Activated CD4-positive, alpha-beta T cell treated with anti-CD3 and anti-CD28 coated beads, Interleukin-2, Interleukin-4, amounts not matched to agents 100 ng/mL and 50 ng/mL, durations not matched to agents 16 hours and 8 hours (primary cell): ENCODE measurements at places on chromosomes 1 and 21.

DNA sequence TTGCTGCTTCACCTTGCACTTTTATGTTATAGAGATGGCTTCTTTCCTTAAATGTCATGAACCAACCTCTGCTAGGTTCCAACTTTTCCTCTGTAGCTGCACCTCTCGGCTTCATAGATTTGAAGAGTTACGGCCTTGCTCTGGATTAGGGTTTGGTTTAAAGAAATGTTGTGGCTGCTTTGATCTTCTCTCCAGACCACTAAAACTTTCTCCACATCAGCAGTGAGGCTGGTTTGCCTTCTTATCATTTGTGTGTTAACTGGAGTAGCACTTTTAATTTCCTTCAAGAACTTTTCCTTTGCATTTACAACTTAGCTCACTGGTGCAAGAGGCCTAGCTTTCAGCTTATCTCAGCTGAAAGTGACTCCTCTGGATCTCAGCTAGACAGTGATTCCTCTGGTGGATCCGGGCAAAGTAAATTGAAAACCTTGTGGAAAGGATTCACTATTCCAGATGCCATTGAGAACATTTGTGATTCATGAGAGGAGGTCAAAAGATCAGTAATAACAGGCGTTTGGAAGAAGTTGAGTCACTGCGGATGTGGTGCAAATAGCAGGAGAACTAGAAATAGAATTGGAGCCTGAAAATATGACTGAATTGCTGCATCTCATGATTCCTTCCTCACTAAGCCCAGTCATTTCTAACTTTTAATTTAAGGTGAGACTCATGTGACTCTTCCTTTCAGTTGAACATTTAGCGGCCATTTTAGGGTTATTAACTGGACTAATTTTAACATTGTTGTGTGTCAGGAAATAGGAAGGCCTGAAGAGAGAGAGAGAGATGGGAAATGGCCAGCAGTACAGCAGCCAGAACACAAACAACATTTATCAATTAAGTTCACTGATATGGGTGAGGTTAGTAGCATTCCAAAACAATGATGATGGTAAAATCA lies 16.2 kb upstream of the RGS1 start:
- peak; percentile 81 for DNase-seq

- DNase-seq = no peak
Observed at GRCh38 chr1:35554266-35555211, 2.7 kb downstream of the KIAA0319L start.

DNA sequence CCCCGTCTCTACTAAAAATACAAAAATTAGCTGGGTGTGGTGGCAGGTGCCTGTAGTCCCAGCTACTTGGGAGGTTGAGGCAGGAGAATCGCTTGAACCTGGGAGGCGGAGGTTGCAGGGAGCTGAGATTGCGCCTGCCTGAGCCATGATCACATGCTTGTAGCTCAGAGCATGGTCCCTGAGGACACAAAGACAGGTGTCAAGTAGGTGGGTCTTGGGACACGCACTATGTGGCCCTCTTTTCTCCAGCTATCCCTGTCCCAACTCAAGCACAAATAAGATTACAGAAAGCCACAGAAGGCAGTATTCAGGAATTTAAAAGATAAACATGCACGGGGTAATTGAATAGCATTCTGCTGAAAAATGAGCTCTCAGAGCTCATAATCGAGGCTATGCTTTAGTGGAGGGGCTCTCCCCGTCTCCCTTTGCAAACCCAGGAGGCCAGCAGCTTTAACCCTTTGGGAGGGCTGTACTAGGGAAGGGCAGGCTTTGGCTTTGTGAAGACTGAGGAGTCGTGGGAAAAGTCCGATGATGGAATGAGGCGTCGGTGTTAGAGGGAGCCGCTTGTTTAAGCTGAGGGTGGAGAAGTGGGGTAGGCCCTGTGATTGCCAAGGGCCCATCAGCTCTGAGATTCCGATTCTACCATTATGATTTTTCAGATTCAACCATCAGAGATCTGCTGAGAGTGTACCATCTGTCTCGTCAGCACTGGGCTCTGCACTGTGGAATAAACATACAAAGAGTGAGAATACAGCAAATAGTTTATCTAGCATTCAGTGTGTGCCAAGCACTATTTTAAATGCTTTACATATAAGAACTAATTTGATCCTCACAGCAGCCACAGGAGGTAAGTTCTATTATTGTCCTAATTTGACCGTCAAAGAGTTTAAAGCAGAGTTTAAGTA lies 59.7 kb upstream of the CD34 start:
- DNase-seq = no peak

DNA sequence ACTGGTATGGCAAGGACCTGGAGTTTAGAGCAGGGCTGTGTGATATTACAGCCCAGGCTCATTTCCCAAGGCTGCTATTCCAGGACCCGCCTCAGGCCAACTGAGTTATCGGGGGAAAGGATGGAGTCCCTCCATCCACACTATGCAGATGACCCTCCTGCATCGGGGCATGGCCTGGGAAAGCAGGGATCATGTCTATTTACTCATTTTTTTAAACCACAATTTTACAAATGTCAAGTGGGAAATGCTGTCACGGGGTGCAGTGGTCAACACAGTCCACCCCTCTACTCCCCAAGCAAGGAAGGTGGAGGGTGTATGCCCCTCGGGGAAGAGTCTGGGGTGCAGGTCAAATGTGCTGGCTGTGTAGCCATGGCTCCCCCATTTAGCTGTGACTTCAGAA lies 6.1 kb upstream of the CLEC20A start:
- DNase-seq = no peak

- no peak for DNase-seq
Observed at GRCh38 chr1:205313563-205314308, 7.8 kb downstream of the NUAK2 start.

DNA sequence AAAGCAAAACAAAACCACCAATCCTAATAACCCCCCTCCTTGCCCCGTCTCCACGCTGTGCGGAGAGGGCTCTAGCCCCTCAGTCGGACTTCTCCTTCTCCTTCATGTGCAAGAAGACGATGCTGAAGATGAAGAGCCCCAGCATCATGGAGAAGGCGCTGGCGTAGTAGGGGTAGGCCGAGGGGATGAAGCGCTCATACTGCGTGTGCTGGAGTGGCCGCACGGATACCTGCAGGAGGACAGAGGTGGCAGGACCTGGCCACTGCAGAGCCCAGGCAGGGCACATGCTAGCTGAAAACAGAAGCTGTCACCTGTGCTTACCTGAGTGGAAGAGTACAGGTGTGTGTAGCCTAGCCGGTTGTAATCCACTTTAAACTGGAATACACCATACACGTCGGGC lies 8.9 kb downstream of the DDOST start:
- no peak for DNase-seq

GRCh38 chr21:16330082-16330907 lies 600.5 kb downstream of the USP25 start:
- DNase-seq = peak; percentile 48

DNA sequence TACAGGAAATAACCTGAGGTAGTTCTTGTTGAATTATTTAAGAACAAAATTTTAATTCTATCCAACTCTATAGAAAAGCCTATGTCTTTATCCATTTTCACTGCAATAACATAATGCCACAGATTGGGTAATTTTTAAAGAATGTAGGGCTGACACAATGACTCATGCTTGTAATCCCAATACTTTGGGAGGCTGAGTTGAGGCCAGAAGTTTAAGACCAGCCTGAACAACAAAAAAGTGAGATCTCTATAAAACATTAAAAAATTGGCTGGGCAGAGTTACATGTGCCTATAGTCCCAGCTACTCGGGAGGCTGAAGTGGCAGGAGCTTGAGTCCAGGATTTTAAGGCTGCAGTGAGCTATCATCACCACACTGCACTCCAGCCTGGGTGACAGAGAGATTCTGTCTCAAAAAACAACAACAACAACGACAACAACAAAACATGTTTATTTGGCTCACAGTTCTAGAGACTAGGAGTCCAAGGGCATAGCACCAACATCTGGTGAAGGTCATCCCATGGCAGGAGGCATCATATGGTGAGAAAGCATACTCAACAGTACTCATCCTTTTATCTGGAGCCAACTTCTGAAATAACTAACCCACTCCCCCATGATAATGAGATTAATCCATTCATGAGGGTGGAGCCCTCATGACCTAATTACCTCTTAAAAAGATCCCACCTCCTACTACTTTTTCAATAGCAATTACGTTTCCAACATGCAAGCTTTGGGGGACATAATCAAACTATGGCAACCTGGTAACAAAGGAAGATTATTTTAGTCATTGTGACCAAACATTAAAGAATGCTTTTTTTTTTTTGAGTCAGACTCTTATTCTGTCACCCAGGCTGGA lies 59.6 kb downstream of the ABL2 start:
- no peak for DNase-seq

DNA sequence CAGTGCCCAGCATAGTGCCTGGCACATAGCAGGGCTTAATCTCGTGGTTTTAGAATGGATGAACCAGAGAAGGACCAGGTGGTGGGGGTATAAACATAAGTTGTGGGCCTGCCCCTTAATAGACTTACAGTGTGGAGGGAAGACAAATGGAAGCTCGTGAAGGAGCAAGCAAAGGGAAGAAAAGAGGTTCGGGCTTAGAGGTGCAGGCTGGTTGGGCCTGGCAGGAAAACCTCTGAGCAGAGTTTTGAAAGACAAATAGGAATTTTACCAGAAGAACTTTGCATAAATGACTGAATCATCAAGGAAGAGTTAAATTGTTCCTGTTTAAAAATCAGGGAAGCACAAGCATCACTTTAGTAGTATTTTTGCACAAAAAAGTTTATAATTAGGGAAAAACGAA lies 4.5 kb downstream of the RHOU start:
- no peak for DNase-seq

DNA sequence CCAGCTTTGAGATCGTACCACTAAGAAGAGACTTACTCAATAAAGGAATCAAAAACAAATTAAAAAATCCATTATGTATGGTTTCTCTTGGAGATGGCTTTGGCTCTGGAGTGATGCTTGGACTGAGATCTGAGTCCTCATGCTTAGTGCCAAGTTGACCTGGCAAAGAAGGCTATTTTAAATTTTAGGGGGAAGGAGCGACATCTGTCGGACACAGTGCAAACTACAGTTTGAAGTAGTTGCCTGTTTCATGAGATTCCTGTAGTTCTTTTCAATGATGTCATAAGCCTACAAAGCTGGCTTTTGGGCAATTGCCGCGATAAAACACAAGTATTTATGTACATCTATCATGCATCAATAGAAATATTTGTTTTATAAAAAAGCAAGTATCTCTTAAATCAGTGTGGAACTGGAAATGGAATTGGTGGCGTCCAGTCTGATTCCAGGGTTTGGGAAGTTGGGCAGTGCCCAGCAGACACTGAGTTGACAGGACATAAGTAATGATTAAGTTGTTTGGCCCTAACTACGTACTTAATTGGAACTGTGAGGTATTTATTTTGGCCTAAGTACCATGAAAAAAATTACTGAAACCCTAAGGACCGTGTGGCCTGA lies 50.0 kb downstream of the TBCE start:
- DNase-seq = peak; percentile 71

- no peak for DNase-seq
Observed at GRCh38 chr1:22772014-22772413, 61.4 kb downstream of the EPHB2 start.

GRCh38 chr1:203481196-203481595 lies 5.6 kb downstream of the PRELP start:
- DNase-seq = no peak

DNA sequence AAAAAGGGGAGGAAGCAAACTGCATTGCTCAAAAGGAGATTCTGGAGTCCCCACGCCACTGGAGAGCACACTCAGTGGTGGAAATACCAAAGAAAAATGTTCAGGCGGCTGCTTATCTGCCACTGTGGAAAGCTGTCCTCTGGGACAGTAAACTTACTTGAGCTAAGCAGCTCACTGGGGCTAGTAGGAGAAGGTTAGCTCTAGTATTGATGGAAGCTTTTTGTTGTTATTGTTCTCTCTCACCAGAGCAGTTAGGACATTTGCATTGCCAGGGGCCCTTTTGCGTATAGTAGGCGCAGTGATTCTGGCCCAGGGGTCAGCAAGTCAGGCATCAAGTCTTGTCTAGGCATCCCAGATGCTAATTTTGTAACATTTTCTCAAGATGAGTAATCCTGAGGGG lies 15.6 kb downstream of the BACE2 start:
- no peak for DNase-seq

DNA sequence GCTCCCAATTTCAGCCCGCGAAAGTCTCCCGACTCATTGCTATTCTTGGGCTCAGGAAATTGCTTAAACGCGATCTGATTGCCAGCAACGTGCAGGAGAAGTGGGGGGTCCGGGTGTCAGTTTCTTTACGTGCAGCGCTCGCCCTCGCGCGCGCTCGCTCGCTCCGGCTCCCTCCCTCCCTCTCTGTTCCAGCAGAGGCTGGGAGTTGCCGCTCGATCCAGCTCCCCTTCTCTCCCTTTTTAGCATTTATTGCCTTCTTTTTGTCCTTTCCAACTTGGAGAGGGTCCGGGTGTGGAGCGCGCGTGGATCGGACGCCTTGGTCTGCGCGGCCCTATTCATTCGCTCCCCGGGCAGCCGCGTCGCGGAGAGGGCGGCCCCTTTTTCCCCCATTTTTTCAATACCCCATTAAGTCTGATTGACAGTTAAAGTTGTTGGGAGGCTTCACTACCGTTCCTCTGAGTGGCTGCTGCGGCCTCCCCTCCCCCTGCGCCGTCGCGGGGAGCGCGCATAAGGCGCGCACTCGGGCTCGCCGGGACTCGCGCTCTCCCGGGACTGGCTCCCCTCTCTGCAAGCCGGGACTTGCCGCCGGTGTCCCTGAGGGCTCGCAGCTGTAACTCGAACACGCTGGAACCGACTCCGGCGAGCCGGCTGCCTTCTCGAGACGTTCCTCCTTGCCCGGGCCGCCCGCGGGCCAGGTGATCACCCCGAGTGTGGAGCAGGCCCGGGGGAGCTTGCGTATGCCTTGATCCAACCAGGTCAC lies at the start of gene DHRS3:
Gene DHRS3 (minus strand): TSS at position 310 of the 760 bp plus-strand sequence. CDS start 862 bp downstream, outside the sequence.
- DNase-seq = peak; percentile 61

- DNase-seq = no peak
Observed at GRCh38 chr1:4960336-4960735, 305.9 kb downstream of the AJAP1 start.

DNA sequence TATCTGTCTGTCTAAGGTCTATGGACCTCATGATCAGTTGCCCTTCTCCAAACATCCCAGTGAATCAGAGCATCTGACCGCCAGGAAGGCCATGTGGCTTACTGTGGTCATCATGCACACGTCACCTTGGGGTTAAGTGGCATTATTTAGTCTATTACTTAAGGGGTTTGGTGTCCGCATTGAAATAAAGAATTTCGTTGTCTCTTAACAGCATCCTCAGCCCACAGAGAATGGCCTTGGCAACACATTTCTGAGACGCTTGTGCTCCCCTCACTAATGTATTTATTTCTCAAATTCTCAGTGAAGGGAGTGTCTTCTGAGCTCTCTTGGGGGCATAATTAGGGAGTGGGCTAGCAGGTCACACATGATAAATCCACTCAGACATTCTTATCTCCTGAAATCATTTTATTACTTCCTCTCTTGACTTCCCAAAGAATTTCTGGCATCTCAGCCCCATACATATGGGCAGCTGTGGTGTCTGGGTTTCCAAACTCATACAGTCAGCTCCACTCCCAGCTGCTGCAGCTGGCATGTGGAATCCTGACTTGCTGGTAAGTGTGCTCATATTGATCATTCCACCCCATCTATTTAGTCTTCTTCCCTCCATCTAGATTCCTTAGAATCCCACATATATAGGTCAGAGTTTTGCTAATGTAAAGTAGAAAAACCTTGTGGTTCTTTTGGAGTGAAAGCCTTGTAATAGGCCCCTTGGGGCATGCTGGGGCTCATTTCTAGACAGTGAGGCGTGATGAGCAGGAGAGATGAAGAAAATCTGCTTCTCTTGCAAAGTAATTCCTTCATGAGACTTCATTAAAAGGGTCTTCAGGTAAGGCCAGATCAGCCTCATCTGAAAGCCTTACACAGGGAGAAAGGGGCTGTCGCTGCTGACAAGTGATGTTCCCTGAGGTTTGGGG lies 110.5 kb downstream of the HHAT start:
- no peak for DNase-seq

GRCh38 chr1:209344156-209344555 lies 239.4 kb upstream of the CAMK1G start:
- DNase-seq = no peak
